ENCODE measurements at places on chromosomes 7 and 10. TPM values are rescaled to one million over a fixed set of nuclear protein-coding genes. Genes with fewer than 3 reads are reported as not detected.

HMX2 gene
- total RNA-seq, result not detected

FBXO24 gene
- 0.32 TPM for total RNA-seq

NYAP1 gene
- 3.0 TPM for total RNA-seq

IGFBP3 gene
- total RNA-seq, result 38.9 TPM

ZNF467 gene
- total RNA-seq, result 0.36 TPM

FFAR4 gene
- not detected for total RNA-seq

FAM25C gene
- not detected for total RNA-seq

TUBAL3 gene
- not detected for total RNA-seq

TMUB1 gene
- total RNA-seq, result 24.5 TPM

HPS6 gene
- 50.4 TPM for total RNA-seq

EBF3 gene
- 2.7 TPM for total RNA-seq

MLXIPL gene
- not detected for total RNA-seq

TMEM139 gene
- not detected for total RNA-seq

HABP2 gene
- not detected for total RNA-seq

SLC29A4 gene
- total RNA-seq, result 1.5 TPM

KDM7A gene
- total RNA-seq, result 4.4 TPM

MMD2 gene
- total RNA-seq, result not detected

CALHM1 gene
- not detected for total RNA-seq

CPN1 gene
- total RNA-seq, result not detected

CEP41 gene
- total RNA-seq, result 16.3 TPM

VSTM4 gene
- total RNA-seq, result 71.4 TPM

MRC1 gene
- not detected for total RNA-seq

SMO gene
- 11.7 TPM for total RNA-seq

ASB15 gene
- not detected for total RNA-seq

CFTR gene
- total RNA-seq, result under 0.01 TPM

GPR158 gene
- 0.12 TPM for total RNA-seq

EXOC6 gene
- 4.9 TPM for total RNA-seq

ZMIZ1 gene
- 25.0 TPM for total RNA-seq

SVOPL gene
- total RNA-seq, result not detected

MYH16 gene
- not detected for total RNA-seq

TET1 gene
- total RNA-seq, result 14.3 TPM

HKDC1 gene
- total RNA-seq, result 0.16 TPM

Measured in hair follicle dermal papilla cell (primary cell).